ENCODE measurements at places on chromosomes 7 and 10. TPM values are rescaled to one million over a fixed set of nuclear protein-coding genes. Genes with fewer than 3 reads are reported as not detected.

The WNT16 gene
- polyA plus RNA-seq = 0.10 TPM

The LIPJ gene
- not detected for polyA plus RNA-seq

The PON1 gene
- polyA plus RNA-seq = not detected

The FGL2 gene
- polyA plus RNA-seq = not detected

The AS3MT gene
- polyA plus RNA-seq = 9.0 TPM

The TFEC gene
- 0.02 TPM for polyA plus RNA-seq

The SCIN gene
- 0.02 TPM for polyA plus RNA-seq

GRCh38 chr10:115977855-115978254 is 295.2 kb downstream of the GFRA1 start:
- DNase-seq = no peak

GRCh38 chr10:102604439-102604841 is 39.8 kb upstream of the TRIM8 start:
- DNase-seq = no peak

GRCh38 chr7:154576604-154577003 is 426.3 kb downstream of the PAXIP1 start:
- DNase-seq = no peak

GRCh38 chr7:112069879-112070321 is 136.3 kb downstream of the DOCK4 start:
- DNase-seq = no peak

DNA sequence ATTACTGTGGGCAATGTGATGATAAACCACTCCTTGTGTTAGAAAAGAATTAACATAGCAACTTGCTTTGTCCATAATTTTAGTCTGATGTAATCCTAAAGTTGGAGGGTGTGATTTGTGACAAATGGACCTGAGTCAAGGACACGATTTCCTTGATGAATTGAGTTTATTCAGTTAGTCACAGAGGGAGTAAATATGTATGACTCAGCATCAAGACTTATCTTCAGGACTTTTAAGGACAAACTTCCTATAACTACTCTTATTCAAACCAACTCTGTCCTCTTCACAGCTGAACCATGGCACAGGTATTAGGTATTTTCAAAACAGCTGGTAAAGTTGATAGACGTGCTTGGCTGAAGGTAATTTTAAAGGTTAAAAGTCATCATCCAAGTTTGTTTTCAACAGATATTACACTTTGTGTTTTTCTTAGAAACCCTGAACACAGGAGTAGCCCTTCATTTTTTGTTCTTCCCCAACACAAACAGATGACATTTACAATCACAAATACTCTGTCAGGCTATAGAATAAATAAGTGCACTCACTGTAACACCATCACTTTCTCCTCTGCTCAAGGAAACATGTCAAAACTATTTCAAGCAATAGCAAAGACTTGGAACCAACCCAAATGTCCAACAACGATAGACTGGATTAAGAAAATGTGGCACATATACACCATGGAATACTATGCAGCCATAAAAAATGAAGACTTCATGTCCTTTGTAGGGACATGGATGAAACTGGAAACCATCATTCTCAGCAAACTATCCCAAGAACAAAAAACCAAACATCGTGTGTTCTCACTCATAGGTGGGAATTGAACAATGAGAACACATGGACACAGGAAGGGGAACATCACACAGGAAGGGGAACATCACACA is 54.5 kb downstream of the COA1 start:
- no peak for DNase-seq

DNA sequence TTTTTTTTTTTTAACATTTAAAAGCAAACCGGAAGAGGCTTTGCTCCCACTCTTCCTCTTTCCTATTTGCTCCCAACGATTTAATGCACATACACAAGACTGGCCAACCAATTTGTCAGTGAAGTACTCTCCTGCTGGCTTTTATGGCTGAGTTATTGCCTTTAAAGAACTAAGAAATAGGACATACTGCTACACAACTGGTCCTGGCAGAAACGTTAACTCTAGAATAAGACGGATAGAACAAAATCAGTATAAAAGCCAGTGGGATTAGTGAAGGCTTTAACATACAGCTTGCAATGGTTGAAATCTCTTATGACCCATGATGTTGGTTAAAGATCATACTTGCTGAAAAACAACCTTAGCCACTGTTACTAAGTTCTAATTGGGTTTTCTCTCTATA is 47.2 kb downstream of the PDE1C start:
- DNase-seq = no peak

- no peak for DNase-seq
These were observed 25.5 kb downstream of the VIPR2 start for GRCh38 chr7:159119026-159119741.

DNA sequence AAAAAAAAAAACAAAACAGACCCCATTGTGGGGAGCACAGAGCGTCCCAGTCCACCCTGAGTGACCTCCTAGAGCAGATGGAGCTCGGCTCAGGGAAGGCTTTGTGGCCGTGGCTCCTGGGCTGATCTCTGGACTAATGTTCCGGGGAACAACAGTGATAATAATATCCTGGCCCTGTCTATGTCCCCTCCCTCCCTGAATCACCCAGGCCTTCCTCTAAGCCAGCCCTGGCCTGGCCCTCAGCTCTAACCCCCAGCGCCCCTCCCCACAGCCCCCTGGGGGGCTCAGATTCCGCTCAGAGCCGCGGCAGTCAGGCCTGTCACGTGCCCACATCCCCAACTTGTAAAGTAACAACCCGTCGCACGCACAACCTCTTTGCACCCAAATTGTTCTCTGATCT is 48.3 kb downstream of the MICALL2 start:
- peak; percentile 58 for DNase-seq

GRCh38 chr10:84665883-84666463 is 337.6 kb downstream of the CCSER2 start:
- no peak for DNase-seq

- DNase-seq = peak; percentile 21
These were observed 337.6 kb upstream of the CHRM2 start for GRCh38 chr7:136530831-136531230.

GRCh38 chr10:14254368-14254767 is 76.4 kb downstream of the FRMD4A start:
- no peak for DNase-seq

DNA sequence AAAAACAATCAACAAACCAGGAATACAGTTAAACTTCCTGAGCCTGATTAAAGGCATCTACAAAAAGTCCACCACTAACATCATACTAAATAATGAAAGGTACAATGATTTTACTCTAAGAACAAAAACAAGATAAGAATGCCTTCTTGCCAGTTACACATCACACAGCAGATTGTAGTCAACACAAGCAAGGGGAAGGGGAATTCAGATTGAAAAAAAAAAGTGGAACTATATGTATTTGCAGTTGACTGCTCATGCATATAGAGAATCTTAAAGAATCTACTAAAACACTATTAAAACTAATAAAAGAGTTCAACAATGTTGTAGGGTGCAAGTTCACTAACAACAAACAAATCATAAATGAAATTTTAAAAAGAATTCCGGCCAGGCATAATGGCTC is 28.5 kb downstream of the ZNF33B start:
- no peak for DNase-seq

GRCh38 chr10:15035385-15036301 is 8.1 kb upstream of the OLAH start:
- no peak for DNase-seq

DNA sequence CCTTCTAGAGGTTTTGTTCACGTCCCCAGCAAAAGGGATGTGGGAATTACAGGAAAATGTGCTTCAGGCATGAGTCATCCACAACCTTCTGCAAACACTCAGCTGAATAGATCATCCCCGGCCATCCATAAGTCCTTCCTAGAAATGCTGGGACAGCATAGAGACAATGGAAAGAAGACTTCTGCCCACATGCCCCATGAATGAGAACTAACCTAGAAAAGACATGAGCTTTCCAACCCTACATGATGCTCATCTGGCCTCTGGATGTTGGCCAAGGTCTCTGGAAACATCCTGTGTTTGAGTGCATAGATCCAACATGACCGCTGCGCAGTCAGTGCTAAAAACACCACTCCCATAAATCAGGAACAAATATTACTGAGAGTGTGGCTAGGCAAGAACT is 277.5 kb downstream of the PLXNA4 start:
- no peak for DNase-seq

- no peak for DNase-seq
These were observed 50.8 kb upstream of the PPP1R9A start for GRCh38 chr7:94856643-94857042.

GRCh38 chr7:47574482-47575329 is 7.2 kb downstream of the TNS3 start:
- no peak for DNase-seq

GRCh38 chr7:150953061-150953997 is 24.8 kb downstream of the KCNH2 start:
- DNase-seq = no peak

GRCh38 chr10:63120554-63120953 is 12.6 kb upstream of the NRBF2 start:
- no peak for DNase-seq

- DNase-seq = no peak
These were observed 6.9 kb downstream of the PRKAR2B start for GRCh38 chr7:107051376-107051775.

DNA sequence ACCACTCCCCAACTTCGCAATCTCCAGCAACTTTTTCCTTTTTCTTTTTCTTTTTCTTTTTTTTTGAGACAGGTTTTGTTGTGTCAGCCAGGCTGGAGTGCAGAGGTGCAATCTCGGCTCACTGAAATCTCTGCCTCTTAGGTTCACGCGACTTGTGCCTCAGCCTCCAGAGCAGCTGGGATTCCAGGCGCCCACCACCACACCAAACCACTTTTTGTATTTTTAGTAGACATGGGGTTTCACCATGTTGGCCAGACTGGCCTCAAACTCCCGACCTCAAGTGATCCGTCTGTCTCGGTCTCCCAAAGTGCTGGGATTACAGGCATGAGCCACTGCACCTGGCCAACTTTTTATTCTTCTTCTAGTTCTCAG is 55.0 kb downstream of the KIAA1549 start:
- DNase-seq = no peak

DNA sequence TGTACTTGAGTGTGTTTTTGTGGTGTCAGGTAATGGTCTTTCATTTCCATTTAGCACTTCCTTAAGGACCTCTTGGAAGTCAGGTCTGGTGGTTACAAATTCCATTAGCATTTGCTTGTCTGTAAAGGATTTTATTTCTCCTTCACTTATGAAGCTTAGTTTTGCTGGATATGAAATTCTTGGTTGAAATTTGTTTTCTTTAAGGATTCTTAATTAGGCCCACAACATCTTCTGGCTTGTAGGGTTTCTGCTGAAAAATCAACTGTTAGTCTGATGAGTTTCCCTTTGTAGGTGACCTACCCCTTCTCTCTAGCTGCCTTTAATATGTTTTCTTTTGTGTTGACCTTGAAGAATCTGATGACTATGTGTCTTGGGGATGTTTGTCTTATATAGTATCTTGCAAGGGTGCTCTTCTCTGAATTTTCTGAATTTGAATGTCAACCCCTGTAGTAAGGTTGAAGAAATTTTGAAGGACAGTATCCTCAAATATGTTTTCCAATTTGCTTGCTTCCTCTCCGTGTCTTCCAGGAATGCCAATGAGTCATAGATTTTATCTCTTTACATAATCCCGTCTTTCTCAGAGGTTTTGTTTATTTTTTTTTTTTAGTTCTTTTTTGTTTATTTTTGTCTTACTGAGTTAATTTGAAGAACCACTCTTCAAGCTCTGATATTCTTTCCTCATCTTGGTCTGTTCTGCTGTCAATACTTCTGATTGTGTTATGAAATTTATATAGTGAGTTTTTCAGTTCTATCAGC is 70.2 kb downstream of the SLC39A12 start:
- no peak for DNase-seq

- DNase-seq = no peak
These were observed 28.4 kb downstream of the DAGLB start for GRCh38 chr7:6419310-6419773.
